ENCODE measurements at places on chromosomes 4 and X.

- no peak for DNase-seq
Observed at GRCh38 chr4:186676531-186677161, 47.0 kb downstream of the FAT1 start.

- DNase-seq = peak; percentile 85
Observed at GRCh38 chr4:99624141-99624719, 33.4 kb downstream of the C4orf54 start.

GRCh38 chr4:3419836-3420605 lies 21.7 kb upstream of the HGFAC start:
- no peak for DNase-seq

DNA sequence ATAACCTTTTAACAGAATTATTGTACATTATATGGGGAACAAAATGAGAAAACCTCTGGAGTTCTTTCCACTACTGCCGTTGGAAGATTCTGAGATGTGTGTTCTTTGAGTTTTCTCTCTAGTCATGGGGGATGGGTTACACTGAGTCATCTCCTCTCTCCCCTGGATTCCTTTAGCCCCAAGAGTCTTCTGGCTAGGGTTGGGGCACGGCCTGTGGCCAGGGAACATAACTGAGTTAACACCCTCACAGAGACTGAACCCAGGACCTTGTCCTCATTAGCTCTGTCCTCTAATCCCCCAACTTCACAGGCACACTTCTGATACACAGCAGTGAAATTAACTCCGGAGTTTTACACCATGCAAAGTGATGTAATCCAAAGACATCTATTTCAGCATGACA lies 142.3 kb upstream of the F9 start:
- no peak for DNase-seq

GRCh38 chrX:2397229-2398063 lies 103.3 kb downstream of the DHRSX start:
- no peak for DNase-seq

- DNase-seq = no peak
Observed at GRCh38 chr4:26524011-26524410, 33.7 kb upstream of the CCKAR start.

- DNase-seq = no peak
Observed at GRCh38 chr4:168584321-168584771, 87.5 kb downstream of the PALLD start.

DNA sequence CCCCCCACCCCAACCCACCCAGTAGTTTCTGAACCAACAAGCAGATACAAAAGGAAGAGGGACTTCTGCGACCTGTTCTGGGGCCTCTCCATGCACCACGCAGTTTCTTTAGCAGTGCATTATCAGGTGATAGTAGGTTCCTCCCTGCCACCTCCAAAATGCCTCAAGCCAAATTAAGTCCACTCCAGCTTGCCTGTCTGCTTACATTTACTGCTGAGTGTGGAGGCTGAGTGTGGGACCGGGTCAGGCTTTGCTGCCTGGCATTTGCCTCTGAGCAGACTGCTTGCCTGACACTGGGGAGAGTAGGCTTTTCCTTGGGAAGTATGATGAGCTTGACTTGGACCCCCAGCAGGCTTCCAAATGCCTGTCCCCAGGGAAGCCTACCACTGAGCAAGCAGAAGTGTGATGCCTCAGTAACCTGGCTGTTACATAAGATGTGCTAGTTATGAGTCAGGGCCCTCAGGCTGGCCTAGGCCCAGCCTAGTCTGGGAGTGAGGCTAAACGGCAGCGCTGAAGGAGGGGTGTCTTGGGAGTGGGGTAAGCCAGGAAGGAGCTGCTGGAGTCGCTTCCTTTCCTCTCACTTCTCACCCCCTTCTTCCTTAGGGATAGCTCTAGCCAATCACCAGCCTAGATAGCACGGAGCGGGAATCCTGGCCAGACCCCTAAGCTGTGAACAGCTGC lies 9.0 kb downstream of the TSC22D3 start:
- no peak for DNase-seq
